ENCODE measurements at places on chromosomes 11 and 22. TPM values are rescaled to one million over a fixed set of nuclear protein-coding genes. Genes with fewer than 3 reads are reported as not detected.
A peak's percentile ranks its signal among the peaks of the same experiment; 100 is the strongest.

The GSTP1 gene
- total RNA-seq = 469 TPM

- H3K27me3 ChIP-seq = no peaks in the 10 kb centered on the region
- peaks cover 77% of the 10 kb centered on the region for H3K36me3 ChIP-seq
- DNase-seq = no peak
- no peaks in the 10 kb centered on the region for H3K4me1 ChIP-seq
- no peak overlapping the region for H3K4me3 ChIP-seq
- H3K27ac ChIP-seq = no peak overlapping the region
Measured at GRCh38 chr11:134236834-134237556, 12.5 kb downstream of the VPS26B start.

GRCh38 chr11:91047882-91048281, 825.0 kb upstream of the CHORDC1 start:
- no peak overlapping the region for H3K4me3 ChIP-seq
- H3K36me3 ChIP-seq = no peaks in the 10 kb centered on the region
- no peaks in the 10 kb centered on the region for H3K27me3 ChIP-seq

- H3K27ac ChIP-seq = no peak overlapping the region
- no peak for DNase-seq
- peaks cover 23% of the 10 kb centered on the region for H3K4me1 ChIP-seq
- no peak overlapping the region for H3K4me3 ChIP-seq
- H3K27me3 ChIP-seq = no peaks in the 10 kb centered on the region
- H3K36me3 ChIP-seq = no peaks in the 10 kb centered on the region
Measured at GRCh38 chr22:29037340-29037932, 24.2 kb downstream of the C22orf31 start.

DNA sequence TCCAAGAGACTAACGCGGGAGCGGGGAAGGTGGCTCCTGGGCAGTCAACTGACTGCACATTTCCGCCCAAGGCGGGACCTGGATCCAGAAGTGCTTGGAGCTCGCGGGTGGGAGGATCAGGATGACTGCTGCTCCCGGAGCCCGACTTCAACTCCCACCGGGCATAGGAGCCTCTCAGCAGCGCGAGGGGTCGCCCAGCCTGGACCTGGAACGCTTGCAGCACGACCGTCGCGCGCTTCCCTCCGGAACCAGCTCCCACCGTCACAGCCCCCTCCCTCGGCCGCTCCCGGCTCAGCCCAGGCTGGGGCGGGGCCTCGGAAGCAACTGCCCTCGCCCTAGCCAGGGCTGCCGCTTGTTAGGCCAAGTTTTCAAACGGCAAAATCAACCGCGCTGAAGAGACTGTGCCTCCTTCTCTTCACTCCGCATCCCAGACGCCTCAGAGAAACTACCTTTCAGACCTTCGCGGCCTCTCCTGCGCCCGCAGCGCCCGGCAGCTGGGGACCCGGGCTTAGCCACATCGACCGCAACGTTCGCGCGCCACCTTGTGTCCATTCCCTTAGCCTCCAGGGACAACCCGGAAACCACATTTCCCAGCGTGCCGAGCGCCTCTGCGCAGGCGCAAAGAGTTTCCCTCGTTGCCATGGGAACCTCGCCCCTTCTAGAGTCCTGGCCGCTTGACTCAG, 14.0 kb downstream of the SSH3 start:
- peak overlapping the region; percentile 93 for H3K27ac ChIP-seq
- DNase-seq = peak; percentile 99
- peak overlapping the region; percentile 94 for H3K4me3 ChIP-seq
- no peaks in the 10 kb centered on the region for H3K27me3 ChIP-seq
- no peaks in the 10 kb centered on the region for H3K36me3 ChIP-seq

DNA sequence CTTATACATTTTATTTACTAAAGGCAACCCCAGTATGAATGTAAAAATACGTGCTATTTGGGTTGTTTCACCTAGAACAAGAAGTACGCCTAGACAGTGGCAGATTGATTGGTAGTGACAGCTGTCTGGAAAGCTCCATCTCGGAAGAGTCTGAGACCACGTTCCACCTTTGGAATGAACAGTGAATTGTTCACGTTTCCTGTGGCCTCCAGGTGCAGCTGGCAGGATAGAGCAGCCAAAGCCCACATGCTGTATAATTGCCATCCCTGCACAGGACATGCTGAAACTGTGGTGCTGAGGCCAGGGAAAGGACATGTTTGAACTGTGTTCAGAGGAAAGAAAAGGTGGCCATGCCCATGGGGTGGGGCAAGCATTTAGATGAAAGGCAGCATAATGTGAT, 218.7 kb upstream of the MTNR1B start:
- no peak for DNase-seq
- H3K27me3 ChIP-seq = no peaks in the 10 kb centered on the region
- no peak overlapping the region for H3K27ac ChIP-seq
- H3K4me3 ChIP-seq = no peak overlapping the region

GRCh38 chr11:3245071-3245470, 12.9 kb upstream of the MRGPRE start:
- DNase-seq = no peak
- H3K36me3 ChIP-seq = no peaks in the 10 kb centered on the region
- no peaks in the 10 kb centered on the region for H3K27me3 ChIP-seq
- H3K4me1 ChIP-seq = no peaks in the 10 kb centered on the region
- no peak overlapping the region for H3K4me3 ChIP-seq
- H3K27ac ChIP-seq = no peak overlapping the region

The USP2 gene
- 5.2 TPM for total RNA-seq

GRCh38 chr11:61507962-61508861, at the start of gene LRRC10B:
Gene LRRC10B (plus strand): TSS chr11:61508749. CDS start chr11:61508999, 250 bp downstream.
- DNase-seq = no peak
- no peaks in the 10 kb centered on the region for H3K36me3 ChIP-seq
- peak within 1 kb of the TSS; percentile 13 for H3K27ac ChIP-seq

DNA sequence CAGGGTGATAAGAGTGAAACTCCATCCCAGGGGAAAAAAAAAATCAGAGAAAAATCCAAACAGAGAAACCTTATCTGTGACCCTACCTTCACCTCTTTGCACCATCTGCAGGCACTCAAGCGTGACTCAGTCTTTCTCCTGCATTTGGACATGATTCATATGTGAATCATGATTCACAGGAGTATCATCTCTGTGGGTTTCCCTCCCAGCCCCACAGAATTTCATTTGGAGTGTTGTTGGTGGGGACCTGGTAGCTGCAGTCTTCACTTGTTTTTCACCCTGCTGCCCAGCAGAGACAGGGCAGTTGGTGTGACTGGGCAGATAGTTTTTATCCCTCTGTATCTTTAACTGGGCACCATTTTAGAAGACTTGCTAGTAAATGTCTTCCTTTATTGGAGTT, 75.7 kb downstream of the DEPDC5 start:
- H3K4me3 ChIP-seq = no peak overlapping the region
- no peaks in the 10 kb centered on the region for H3K27me3 ChIP-seq
- DNase-seq = no peak

The KCNJ11 gene
- total RNA-seq = 0.66 TPM

GRCh38 chr22:43407591-43407990, 4.2 kb upstream of the MPPED1 start:
- no peak for DNase-seq
- no peaks in the 10 kb centered on the region for H3K36me3 ChIP-seq
- H3K4me3 ChIP-seq = no peak overlapping the region

DNA sequence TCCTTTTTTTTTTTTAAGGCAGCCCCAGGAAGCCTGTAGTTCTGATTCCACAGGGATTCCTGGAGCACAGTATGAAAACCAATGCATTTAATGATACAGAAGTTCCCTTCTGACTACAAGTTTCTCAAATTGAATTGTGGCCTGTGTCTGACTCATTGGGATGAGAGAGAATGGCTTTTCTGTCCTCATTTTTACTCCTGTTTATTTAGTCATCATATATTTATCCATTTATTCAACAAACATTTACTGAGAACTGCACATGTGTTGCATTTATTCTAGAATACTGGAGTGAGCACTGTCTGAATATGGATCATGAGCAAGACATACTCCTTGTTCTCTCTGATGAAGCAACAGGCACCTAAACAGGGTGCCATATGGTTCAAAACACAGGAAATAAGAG, 231.2 kb downstream of the NTM start:
- H3K36me3 ChIP-seq = no peaks in the 10 kb centered on the region
- no peaks in the 10 kb centered on the region for H3K27me3 ChIP-seq
- H3K4me3 ChIP-seq = no peak overlapping the region
- H3K4me1 ChIP-seq = no peaks in the 10 kb centered on the region

The OVCH2 gene
- not detected for total RNA-seq

The PANX3 gene
- total RNA-seq = not detected

DNA sequence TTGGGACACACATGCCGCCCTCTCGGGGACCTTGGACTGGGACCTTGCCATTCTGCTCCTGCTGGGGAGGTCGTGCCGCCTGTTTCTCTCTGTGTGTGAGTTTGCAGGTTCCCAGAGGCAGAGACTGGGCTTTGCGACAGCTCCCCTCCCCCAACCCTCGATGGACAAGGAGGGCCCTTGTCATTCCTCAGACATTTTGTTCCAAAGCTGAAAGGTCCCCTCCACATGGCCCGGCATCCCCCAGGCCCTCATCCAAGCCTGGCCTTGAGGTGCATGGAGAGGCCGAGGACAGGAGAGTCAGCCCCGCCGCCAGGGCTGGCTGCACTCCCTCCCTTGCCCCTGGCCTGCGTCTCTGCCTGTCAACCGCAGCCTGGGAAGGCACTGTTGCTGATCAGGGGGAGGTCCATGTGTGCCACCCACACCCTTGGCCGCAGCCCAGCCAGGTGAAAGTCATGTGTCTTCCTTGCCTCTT, 25.6 kb downstream of the FADS2 start:
- no peak for DNase-seq
- peaks cover 28% of the 10 kb centered on the region for H3K36me3 ChIP-seq
- no peak overlapping the region for H3K4me3 ChIP-seq
- H3K27me3 ChIP-seq = no peaks in the 10 kb centered on the region
- no peak overlapping the region for H3K27ac ChIP-seq

- H3K4me3 ChIP-seq = no peak overlapping the region
- H3K27me3 ChIP-seq = no peaks in the 10 kb centered on the region
- no peak overlapping the region for H3K27ac ChIP-seq
- no peaks in the 10 kb centered on the region for H3K4me1 ChIP-seq
- H3K36me3 ChIP-seq = no peaks in the 10 kb centered on the region
- DNase-seq = no peak
Measured at GRCh38 chr11:69351460-69351859, 57.5 kb downstream of the MYEOV start.

DNA sequence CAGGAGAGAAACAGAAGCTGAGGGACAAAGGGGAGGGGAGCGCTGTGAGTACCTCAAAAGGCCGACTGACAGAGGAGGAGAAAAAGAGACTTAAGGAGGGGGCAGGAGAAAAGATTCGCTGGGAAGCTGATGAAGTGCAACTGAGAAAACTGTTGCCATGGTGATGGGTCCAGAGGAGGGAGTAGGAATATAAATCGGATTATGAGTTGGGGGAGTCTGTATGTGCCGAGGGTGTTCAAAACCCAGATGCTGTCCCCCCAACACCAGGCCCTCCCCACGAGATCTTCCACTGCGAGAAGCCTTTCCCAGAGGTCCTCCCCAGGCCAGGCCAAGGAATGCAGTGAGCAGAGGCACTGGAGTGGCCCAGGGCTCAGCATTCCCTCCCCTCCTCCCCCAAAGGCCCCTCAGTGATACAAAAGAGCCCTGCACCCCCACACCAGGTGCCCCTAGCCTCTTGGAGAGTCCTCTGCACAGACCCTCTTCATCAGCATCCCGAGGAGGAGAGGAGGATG, 13.7 kb upstream of the BCL9L start:
- no peak overlapping the region for H3K27ac ChIP-seq
- H3K4me3 ChIP-seq = no peak overlapping the region
- no peak for DNase-seq
- H3K27me3 ChIP-seq = no peaks in the 10 kb centered on the region
- H3K4me1 ChIP-seq = no peaks in the 10 kb centered on the region

- H3K27ac ChIP-seq = no peak overlapping the region
- no peak overlapping the region for H3K4me3 ChIP-seq
- peaks cover 4% of the 10 kb centered on the region for H3K4me1 ChIP-seq
- H3K36me3 ChIP-seq = no peaks in the 10 kb centered on the region
- H3K27me3 ChIP-seq = no peaks in the 10 kb centered on the region
- no peak for DNase-seq
Measured at GRCh38 chr11:121448431-121448941, 3.6 kb upstream of the SORL1 start.

GRCh38 chr11:6315811-6316425, 4.4 kb downstream of the CAVIN3 start:
- no peaks in the 10 kb centered on the region for H3K27me3 ChIP-seq
- no peak for DNase-seq
- peak overlapping the region; percentile 99 for H3K27ac ChIP-seq
- peaks cover 39% of the 10 kb centered on the region for H3K4me1 ChIP-seq

DNA sequence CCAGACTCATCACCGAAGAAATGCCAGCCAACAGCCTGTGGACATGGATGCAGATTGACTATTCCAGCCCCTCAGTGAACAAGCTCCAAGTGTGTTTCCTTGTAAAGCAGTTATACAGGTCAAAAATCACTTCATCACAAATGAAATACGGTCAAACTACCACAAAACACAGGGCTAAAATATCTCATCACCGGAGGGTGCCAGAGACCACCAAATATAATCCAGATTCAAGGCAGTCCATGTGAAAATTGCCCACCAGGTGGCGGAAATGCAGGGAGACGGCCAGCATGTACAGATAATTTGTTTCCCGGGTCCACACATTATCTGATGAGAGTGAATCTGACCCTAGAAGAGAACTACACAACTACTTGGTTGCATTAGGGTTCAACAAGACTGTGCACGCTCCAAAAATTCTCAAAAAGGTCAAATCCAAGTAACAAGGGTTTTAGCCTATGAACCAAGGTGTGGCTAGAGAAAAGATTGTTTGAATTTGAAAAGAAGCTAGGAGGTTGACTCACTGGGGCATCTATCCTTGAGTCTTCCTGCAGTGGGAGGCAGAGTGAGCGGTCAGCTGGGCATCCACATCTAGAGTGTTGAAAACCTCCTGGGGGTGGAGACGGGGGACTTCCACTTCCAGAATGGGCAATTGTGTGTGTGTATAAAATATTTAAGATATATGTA, 71.7 kb downstream of the IGLL5 start:
- no peak overlapping the region for H3K27ac ChIP-seq
- H3K4me3 ChIP-seq = no peak overlapping the region
- peak; percentile 92 for DNase-seq
- no peaks in the 10 kb centered on the region for H3K36me3 ChIP-seq

- no peaks in the 10 kb centered on the region for H3K27me3 ChIP-seq
- no peak overlapping the region for H3K4me3 ChIP-seq
- H3K27ac ChIP-seq = no peak overlapping the region
- no peaks in the 10 kb centered on the region for H3K4me1 ChIP-seq
- DNase-seq = no peak
Measured at GRCh38 chr11:11020747-11021149, 162.9 kb upstream of the ZBED5 start.

DNA sequence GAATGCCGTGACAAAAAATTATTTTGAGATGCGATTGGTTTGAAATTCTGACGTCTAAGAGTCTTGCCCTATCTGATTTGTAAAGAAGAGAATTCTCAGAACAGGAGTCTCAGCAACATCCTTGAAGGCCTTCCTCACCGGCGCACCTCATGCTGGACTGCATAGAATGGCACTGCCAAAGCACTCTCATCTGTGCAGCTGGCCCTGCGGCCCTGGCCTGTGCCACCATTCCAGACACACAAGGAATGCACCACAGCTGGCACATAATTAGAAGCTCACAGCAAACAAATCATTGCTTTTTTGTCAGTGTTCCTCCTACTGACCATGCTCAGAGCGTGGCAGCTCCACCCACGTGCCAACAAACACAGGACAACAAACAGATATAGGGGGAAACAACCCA, 166.0 kb downstream of the KIRREL3 start:
- no peak for DNase-seq
- peaks cover 21% of the 10 kb centered on the region for H3K27me3 ChIP-seq
- no peak overlapping the region for H3K4me3 ChIP-seq
- H3K4me1 ChIP-seq = no peaks in the 10 kb centered on the region

GRCh38 chr11:68335683-68336082, 23.3 kb downstream of the LRP5 start:
- DNase-seq = no peak
- H3K27ac ChIP-seq = peak overlapping the region; percentile 74
- H3K27me3 ChIP-seq = no peaks in the 10 kb centered on the region
- peaks cover 83% of the 10 kb centered on the region for H3K4me1 ChIP-seq
- H3K4me3 ChIP-seq = no peak overlapping the region
- no peaks in the 10 kb centered on the region for H3K36me3 ChIP-seq
